Upper lobe of left lung (tissue), 6 donors: ENCODE measurements at places on chromosomes 7 and 10. TPM values are rescaled to one million over a fixed set of nuclear protein-coding genes. Genes with fewer than 3 reads are reported as not detected.

The AP4M1 gene
- 17.5 TPM for total RNA-seq

The TACC2 gene
- 158 TPM for total RNA-seq

DNA sequence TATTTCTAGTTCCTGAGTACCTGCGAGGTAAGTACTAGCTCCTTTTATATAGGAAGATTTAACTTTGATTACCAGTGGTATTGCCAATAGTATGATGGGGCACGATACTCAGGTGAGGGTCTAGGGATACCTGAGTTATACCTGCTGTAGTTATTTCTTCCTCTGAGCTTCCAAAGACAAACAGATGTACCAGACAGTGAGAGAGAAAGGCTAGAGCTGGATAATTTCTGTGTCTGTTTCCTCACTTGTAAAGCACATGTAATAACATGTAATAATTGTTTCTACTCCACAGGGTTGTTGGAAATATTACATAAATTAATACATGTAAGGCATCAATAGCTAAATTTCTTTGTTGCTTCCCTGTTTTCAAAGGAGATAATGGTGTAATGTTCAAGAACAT, 53.7 kb downstream of the CPED1 start:
- no peak for DNase-seq

- no peak for DNase-seq
Measured at GRCh38 chr7:63113713-63114285, 884.9 kb upstream of the ZNF722 start.

- DNase-seq = no peak
Measured at GRCh38 chr10:131076356-131076755, 235.2 kb downstream of the TCERG1L start.

The PIP4K2A gene
- total RNA-seq = 20.5 TPM

DNA sequence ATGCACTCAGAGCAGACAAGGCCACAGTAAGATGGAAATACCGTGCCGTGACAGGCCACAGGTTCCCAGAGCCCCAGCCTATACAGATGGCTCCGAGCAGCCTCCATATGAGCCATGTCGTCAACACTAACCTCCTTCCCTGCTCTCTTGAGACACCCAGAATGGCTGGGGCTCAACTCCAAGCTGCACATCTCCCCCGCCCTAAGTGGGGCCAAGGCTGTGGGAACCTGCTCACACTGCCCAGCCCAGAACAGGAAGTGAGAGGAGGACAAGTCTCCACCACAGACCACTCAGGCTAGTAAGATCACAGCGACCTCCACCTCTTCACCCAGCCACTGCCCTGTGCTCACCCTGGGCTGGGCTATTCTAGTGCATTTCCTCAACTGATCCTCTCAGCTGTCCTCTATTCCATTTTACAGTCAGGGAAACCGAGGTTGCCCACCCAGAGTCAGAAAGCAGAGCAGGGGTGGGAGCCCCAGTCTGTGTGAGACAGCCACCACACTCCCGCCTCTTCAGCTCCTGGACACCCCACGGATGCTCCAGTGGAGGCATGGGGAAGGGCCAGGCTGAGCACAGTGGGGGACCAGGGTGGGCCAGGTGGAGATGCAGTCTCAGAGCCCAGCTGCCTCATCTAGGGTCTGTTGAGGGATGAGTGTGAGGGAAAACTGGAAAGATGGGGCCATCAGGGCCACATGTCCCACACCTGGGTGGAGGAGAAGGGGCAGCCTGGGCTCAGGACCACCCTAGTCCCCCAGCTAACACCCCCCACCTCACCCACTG, 11.6 kb downstream of the GRID1 start:
- DNase-seq = no peak

- no peak for DNase-seq
Measured at GRCh38 chr10:75106242-75106641, 5.2 kb upstream of the SAMD8 start.

The OR2A25 gene
- total RNA-seq = not detected

- DNase-seq = no peak
Measured at GRCh38 chr10:22643116-22643515, 71.3 kb downstream of the PIP4K2A start.

The RAB19 gene
- total RNA-seq = 1.9 TPM

GRCh38 chr7:39609113-39609934, 14.0 kb upstream of the RALA start:
- DNase-seq = no peak

DNA sequence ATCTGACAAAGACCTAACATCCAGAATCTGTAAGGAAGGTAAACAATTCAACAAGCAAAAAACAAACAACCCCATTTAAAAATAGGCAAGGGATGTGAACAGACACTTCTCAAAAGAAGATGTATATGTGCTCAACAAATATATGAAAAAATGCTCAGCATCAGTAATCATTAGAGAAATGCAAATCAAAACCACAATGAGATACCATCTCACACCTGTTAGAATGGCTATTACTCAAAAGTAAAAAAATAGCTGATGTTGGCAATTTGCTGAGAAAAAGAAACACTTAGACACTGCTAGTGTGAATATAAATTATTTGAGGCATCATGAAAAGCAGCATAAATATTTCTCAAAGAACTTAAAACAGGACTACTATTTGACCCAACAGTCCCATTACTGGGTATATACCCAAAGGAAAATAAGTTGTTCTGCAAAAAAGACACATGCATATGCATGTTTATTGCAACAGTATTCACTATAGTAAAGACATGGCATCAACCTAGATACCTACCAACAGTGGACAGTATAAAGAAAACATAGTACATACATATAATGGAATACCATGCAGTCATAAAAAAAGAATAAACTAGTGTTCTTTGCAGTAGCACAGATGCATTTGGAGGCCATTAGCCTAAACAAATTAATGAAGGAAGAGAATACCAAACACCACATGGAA, 980.1 kb downstream of the KCNMA1 start:
- no peak for DNase-seq

The PKD2L1 gene
- total RNA-seq = 0.61 TPM

The MDH2 gene
- 125 TPM for total RNA-seq

The SMO gene
- total RNA-seq = 6.0 TPM

The H2BK1 gene
- not detected for total RNA-seq

- DNase-seq = no peak
Measured at GRCh38 chr10:85152496-85152895, 824.1 kb downstream of the CCSER2 start.

GRCh38 chr10:3548702-3549101, 236.3 kb downstream of the KLF6 start:
- no peak for DNase-seq

The SRRM3 gene
- total RNA-seq = 0.33 TPM

DNA sequence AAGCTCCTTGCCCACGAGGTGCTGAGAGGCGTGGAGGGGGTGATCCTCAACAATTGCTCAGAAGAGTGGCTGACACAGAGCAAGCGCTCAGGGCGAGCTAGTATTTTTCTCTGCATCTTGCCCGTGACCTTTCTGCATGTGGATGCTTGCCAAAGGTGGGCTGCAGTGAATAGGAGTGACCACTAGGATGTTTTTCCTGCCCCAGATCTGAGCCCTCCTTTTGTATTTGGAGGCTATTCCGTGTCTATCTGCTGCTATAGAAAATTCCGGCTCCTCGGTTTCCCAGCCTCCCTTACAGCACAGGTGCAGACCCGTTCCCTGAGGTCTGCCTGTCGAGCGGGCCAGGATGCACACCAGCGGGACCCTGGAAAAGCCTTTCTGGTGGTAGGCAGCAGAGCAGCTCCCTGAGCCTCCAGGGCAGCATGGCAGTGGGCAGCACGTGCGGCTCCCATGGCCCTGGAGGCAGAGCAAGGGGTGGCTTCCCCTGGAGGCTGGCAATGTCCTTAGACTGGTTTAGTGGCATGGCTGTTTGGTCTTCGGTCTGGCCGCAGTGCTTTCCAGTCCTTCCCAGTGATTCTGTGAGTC, 145.1 kb upstream of the PCBD1 start:
- DNase-seq = no peak
